G401 (cell line): ENCODE measurements at places on chromosomes 6 and 20. TPM values are rescaled to one million over a fixed set of nuclear protein-coding genes. Genes with fewer than 3 reads are reported as not detected.

- no peak for DNase-seq
These were observed 42.9 kb downstream of the RSPO4 start for GRCh38 chr20:958936-959815.

- peak; percentile 64 for DNase-seq
These were observed 1.2 kb downstream of the RNF217 start for GRCh38 chr6:124963416-124963785.

- DNase-seq = no peak
These were observed 34.5 kb upstream of the FUCA2 start for GRCh38 chr6:143545976-143546547.

DNA sequence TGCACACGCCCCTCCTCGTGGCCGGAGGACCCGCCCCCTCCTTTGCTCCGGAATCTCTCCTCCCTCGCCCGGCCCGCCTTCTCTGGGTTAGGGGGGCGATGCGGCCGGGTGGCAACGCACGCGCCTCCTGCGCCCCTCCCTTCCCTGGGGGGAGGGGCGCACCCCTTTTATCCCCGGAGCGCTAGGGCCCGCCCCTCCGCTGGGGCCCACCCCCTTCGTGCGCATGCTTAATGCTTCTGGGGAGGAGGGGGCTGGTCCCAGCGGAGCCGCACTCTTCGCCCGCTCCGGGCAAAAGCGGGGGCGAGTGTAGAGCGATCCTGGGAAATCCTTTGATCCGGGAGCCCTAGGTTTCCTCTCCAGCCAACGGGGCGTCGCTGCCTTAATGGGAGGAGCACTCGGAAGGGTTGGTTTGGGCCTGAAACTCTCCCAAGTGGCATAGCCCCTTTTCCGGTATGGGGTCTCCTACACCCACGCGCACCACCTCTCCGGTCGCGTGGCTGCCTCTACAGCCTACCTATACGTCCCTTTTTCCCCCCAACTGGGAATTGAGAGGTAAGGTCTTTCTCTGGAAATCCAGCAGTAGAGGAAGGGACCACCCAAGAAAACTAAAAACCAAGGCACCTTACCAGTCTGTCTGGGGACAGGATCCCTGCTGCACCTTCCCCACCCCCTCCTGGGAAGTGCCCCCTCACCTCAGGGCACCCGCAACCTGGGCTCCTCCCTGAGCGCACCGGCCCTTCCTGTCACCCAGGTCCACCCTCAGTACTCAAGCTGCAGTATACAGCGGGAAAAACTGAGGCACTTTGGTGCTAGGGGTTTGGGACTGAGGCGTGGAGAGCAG is 2.1 kb downstream of the SOX12 start:
- DNase-seq = peak; percentile 80

DNA sequence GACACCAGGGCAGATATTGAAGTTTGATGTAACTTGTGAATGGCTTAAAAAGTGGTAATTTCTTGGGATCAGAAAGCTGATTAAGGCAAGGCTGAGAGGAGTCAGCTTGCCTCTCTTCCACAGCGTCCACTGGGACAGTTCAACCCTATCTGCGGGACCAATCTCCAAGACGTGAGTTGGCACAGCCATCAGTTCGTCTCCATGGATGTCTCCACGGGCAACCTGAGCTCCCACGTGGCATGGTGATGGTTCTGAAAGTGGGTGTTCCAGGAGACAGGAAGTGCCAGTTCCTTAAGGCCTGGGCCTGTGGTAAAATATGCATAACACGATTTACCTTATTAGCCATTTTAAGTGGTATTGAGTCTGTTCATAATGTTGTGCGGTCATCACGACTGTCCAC is 67.9 kb upstream of the BHLHE23 start:
- DNase-seq = no peak

- no peak for DNase-seq
These were observed 16.1 kb downstream of the JPH2 start for GRCh38 chr20:44170816-44171410.

DNA sequence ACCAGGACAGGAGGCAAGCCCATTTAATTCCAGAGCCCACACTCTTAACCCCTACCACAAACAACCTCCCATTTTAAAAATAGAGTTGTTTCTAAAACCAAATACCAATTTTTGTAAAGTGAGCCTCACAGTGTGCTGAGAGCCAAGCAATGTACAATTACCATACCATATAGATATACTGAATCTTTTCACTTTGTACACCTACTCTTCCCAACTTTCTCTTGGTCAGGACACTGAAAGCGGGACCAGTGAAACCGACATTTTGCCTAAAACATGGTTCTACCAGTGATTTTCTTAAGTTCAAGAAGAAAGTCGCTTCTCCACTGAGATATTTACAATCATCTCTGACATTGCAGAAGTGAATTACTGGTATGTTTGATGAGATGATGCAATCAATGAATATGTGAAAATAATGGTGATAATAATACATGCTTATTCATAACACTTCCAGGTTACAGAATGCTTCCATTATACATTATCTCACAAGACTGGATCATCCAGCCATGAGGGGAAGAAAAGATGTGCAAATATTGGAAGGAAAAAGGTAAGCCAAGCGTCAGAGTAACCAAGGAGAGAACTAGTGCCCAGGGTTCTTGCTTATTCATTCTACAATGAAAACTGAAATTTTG is 74.1 kb downstream of the HIVEP2 start:
- no peak for DNase-seq

DNA sequence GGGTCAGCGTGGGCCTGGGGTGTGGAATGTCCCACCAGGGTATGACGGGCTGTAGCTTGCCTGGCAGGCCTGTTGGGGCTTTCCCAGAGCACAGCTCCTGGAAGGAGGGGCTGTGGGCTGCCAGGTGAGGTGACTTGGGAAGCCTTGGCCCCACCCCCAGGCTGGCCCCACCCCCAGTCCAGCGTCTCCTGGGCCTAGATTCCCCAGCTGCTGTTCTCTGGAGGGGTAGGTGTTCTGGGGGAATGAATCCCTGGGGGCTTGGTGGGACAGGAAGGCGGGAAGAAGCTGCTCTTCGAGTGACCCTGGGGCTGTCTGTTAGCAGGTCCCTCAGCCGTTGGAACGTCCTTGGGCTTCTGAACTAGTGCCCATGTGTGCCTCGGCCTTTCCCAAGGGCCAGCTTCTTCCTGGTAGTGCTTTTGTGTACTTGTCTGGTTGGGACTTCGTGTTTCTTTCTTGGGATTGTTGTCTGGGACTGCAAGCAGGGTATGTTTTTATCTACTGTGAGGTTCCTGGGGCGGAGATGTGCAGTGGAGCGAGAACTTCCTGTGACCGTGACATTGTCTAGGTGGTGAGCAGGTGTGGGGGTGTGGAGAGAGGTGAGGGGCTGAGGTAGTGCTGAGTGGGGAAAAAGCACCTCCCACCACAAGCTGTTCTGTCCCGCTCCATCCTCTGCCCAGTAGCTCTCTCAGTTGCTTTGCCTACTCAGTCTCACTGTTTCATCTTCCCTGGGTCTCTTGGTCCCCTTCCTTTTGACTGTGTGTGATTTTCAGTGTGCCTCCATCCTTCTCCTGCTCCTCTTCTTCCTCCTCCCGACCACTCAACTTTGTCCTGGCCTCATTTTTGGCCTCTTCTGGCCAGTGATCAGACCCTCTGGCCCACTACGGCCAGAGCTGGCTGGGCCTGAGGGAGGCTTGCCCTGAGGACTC is 1.3 kb upstream of the DDR1 start:
- no peak for DNase-seq

DNA sequence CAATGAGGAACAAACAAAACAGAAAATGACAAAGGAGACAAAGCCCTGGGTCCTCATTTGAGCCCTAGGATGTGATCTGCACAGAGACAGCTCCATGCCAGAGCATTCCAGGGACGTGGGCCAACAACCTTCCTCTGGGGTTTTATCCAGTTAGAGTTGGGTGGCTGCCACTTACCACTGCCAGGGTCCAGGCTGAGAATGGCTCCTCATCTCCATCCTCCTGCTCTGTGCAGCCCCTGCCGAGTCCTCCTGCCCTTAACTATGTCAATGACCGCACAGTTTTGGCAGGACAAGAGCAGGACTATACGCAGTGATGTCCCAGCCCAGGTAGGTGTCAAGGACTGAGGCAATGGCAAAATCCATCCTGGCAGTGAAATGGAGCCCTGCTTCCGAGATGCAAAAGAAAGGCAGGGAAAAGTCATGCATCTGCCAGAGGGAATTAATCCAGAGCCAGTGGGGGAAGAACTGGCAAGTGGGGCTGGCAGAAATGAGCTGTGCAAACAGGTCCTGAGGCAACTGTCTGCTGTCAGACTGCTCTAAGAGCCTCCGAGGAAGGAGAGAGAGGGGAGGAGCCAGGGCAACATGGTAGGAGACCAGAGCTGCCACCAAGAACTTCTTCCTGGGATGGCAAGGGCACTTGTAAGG is 449.4 kb downstream of the PTPRT start:
- peak; percentile 11 for DNase-seq

DNA sequence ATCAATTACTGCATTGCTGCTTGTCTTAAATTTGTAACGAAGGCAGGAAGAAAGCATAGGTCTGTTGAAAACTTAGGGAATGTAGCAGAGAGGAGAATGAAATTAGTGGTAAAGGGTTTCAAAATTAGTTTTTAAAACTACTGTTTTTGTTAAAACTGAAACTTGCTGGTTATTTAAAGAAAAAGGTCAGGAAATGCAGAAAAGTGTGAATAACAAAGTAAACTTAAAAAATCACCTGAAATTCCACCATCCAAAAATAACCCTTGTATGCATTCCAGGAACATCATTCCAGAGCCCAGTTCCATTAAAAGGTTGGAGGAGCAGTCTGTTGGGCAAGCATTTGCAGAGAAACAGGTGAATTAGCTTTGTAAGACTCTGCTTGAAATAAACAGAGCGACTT is 3.1 kb upstream of the MOXD1 start:
- no peak for DNase-seq

GRCh38 chr6:106167096-106167814 is 81.1 kb downstream of the PRDM1 start:
- no peak for DNase-seq

GRCh38 chr6:44000164-44000842 is 126.9 kb downstream of the MRPL14 start:
- no peak for DNase-seq

- peak; percentile 67 for DNase-seq
These were observed 67.2 kb downstream of the RPP40 start for GRCh38 chr6:4936681-4937041.

GRCh38 chr20:24303393-24304170 is 165.8 kb upstream of the SYNDIG1 start:
- peak; percentile 38 for DNase-seq

- no peak for DNase-seq
These were observed 2.6 kb downstream of the GJA1 start for GRCh38 chr6:121437851-121438651.

GRCh38 chr20:37361336-37361735 is 15.4 kb downstream of the SRC start:
- DNase-seq = no peak

DNA sequence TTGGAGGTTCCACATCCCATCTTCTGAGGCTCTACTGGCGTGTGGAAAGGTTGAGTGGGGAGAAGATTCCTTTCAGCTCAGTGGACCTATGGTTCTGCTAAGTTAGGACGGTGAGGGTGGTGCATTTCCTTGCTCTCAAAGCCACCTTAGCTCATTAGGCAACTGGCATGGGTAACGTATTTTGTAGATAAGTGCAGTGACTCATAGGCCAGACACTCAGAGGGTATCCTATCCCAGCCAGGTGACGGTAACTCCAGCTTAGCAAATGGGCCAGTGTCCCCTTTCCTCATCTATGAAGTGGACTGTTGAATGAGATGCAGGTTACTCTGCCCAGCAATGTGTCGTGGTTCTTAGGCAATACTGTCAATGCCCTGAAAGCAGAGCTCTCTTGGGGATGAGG is 3.7 kb downstream of the RPS6KA2 start:
- no peak for DNase-seq

GRCh38 chr6:112225691-112226090 is 28.7 kb downstream of the LAMA4 start:
- no peak for DNase-seq

DNA sequence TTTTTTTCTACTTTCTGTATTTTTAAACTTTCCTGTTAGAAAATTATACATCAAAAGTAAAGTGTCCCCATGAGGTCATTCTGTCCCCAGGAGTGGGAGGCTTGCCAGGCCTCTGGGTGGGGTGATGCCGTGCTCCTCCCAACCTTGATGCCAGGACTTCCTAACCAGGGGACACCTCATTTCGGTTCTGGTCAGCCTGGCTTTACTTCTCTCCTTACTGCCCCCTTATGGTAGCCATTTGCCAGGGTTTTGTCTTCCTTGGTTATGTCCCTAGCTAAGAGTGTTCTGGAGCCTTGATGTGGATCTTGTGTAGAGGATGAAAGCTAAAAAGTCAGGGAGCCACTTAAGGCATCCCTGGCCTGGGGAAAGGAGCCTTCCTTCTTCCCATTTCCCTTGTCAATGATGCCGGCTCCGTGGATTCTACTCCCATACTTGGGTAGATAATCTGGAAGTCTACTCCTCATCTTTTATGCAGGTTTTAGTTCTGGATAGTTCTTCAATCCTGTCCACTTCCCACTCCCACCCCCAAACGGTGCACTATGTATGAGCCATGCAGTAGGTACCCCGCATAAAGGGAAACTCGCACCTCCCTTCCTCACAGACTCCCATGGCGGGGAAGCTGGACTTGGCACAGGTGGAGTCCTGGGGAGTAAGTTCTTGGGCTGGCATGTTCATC is 164.1 kb upstream of the SALL4 start:
- DNase-seq = peak; percentile 85

GRCh38 chr6:109793792-109794191 is 102.7 kb downstream of the FIG4 start:
- no peak for DNase-seq

GRCh38 chr20:44039147-44039546 is 124.5 kb downstream of the TOX2 start:
- DNase-seq = no peak

- DNase-seq = peak; percentile 69
These were observed 1.7 kb upstream of the DLL1 start for GRCh38 chr6:170292407-170293158.

DNA sequence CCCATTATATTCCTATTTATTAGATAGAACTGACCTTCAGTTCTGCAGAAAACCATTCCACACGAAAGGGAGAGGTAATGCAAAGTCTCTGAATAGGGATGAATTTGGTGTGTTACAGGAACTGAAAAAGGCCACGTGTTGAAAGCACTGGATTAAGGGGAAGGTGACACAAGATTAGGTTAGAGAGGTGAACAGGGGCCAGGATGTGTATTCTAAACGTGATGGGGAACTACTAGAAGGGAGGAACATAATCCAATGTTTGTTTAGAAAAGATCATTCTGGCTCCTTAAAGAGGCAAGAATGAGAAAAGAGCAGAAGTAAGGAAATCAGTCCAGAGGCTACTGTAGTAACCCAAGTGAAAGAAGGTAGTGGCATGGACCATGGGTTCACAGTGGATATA is 6.3 kb upstream of the ZKSCAN8 start:
- DNase-seq = peak; percentile 18

TMEM74B gene
- total RNA-seq = 1.2 TPM in 1 of 2 replicates, not detected in the other

EYA4 gene
- total RNA-seq = not detected in 2 replicates

WFDC12 gene
- not detected in 2 replicates for total RNA-seq

MAK gene
- total RNA-seq = 0.18 and 0.95 TPM in 2 replicates

RNF182 gene
- total RNA-seq = 0.31 and 1.9 TPM in 2 replicates

ESR1 gene
- not detected in 2 replicates for total RNA-seq
